Stimulated activated CD4-positive, alpha-beta T cell treated with anti-CD3 and anti-CD28 coated beads, Interleukin-4, amount 100 ng/mL, for 1 hour (primary cell): ENCODE measurements at places on chromosomes 4 and X.

DNA sequence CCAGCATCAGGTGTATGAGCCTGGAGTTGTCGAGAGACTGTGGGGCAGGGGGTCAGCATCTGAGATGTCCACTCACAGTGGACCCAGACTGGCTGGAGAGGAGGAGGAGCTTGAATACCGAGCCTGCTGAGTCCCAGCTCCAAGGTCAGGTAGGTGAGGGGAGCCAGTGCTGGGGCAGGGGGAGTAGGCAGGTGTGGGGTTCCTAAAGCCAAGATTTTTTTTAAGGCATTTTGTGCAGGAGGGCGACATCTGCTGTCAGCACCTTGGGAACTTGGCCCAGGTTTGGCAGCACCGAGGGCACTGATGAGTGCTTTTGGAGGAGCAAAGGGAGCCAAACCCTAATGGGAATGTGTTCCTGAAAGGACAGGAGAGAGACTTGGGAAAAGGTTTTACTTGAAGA, 64.2 kb upstream of the MSANTD1 start:
- DNase-seq: no peak

- DNase-seq: no peak
These were observed 523.6 kb downstream of the BCOR start for GRCh38 chrX:39574178-39574577.

- no peak for DNase-seq
These were observed 628.8 kb downstream of the ADGRL3 start for GRCh38 chr4:61828960-61829359.

DNA sequence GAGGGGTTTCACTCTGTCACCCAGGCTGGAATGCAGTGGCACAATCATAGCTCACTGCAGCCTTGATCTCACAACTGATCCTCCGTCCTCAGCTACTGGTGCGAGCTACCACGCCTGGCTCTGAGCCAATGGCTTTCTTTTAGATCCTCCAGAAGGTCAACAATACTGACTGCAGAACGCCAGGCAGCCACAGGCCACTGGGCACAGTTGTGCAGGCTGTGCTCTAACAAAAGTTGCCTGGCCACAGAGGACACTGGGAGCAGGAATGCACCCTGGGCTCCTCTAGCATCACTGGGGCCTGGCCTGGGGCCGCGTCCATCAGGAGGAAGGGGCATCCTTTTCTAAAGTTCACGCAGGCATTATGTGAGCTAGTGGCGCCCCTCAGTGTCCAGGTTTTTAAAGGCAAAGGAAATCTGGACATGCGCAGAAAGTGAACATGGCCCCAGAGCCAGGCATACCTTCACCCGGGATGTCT, 14.9 kb upstream of the PORCN start:
- no peak for DNase-seq

GRCh38 chr4:118086344-118086743, 52.1 kb downstream of the NDST3 start:
- peak; percentile 16 for DNase-seq
